ENCODE measurements at places on chromosomes 6 and 20.

- H3K4me1 ChIP-seq: no peaks in the 10 kb centered on the region
- H3K4me3 ChIP-seq: no peak overlapping the region
- no peak overlapping the region for H3K27ac ChIP-seq
These were observed 91.8 kb upstream of the TNFAIP3 start for GRCh38 chr6:137775227-137775626.

- no peaks in the 10 kb centered on the region for H3K27me3 ChIP-seq
These were observed 91.1 kb downstream of the ASXL1 start for GRCh38 chr20:32449057-32449889.

GRCh38 chr20:21607971-21608725 lies 94.3 kb upstream of the NKX2-2 start:
- H3K27me3 ChIP-seq: no peaks in the 10 kb centered on the region
- no peak for DNase-seq
- H3K27ac ChIP-seq: no peak overlapping the region
- H3K4me3 ChIP-seq: no peak overlapping the region

DNA sequence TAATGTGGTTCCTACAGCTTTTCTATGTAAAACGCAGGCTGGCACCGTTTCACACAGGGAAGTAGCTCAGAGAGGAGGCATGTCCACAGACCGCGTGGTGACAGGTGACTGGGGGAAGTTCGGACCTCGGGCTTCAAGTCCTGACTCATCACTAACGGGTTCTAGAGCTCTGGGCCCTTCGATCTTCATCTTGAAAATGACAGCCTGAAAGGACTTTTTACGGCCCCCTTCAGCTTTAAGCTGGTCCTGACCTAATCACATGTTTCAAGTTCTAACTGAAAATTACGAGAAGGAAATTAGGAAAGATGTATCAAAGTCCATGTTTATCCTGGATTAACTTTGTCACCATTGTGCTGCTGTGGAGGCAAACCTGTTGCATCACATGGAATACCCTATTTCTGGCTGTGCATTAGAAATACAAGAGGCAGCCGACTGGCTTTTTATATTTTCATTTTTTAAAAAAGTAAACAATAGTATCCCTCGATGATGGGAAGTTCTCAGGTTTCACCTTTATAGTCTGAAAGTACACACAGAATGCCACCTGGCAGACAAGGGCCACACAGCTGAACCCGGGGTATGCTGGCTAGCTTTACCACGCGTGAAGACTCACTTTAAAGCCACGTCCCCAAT lies 2.0 kb downstream of the MAN1A1 start:
- no peaks in the 10 kb centered on the region for H3K36me3 ChIP-seq
- peak overlapping the region; percentile 79 for H3K4me3 ChIP-seq
- H3K27me3 ChIP-seq: no peaks in the 10 kb centered on the region

DNA sequence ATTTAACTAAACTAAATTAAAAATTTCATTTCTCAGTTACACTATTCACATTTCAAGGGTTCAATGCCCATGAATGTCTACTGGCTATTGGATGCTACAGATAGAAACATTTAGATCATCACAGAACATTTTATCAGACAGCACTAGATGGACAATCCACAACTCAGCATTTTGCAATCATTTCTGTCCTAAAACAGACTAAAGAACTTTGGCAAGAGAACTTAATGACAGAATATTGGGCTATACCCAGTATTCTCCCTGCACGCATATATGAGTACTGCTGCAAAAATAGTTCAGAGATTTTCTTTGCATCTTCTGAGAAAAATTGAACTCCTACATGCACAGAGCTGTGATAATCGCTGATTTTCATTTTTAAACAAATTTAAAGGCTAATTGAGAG lies 36.1 kb upstream of the FBXO30 start:
- H3K36me3 ChIP-seq: no peaks in the 10 kb centered on the region
- peaks cover 6% of the 10 kb centered on the region for H3K4me1 ChIP-seq
- no peak overlapping the region for H3K27ac ChIP-seq
- H3K4me3 ChIP-seq: no peak overlapping the region

- H3K27me3 ChIP-seq: no peaks in the 10 kb centered on the region
- no peaks in the 10 kb centered on the region for H3K36me3 ChIP-seq
- no peak overlapping the region for H3K4me3 ChIP-seq
These were observed 52.9 kb upstream of the KCNK16 start for GRCh38 chr6:39375405-39375804.

- H3K4me3 ChIP-seq: no peak overlapping the region
- DNase-seq: no peak
- peaks cover 3% of the 10 kb centered on the region for H3K36me3 ChIP-seq
- no peak overlapping the region for H3K27ac ChIP-seq
These were observed 562.8 kb downstream of the UTRN start for GRCh38 chr6:144847916-144848315.

- H3K4me1 ChIP-seq: no peaks in the 10 kb centered on the region
- H3K27me3 ChIP-seq: no peaks in the 10 kb centered on the region
- no peak overlapping the region for H3K4me3 ChIP-seq
- peaks cover 3% of the 10 kb centered on the region for H3K36me3 ChIP-seq
These were observed 6.4 kb downstream of the SEC23B start for GRCh38 chr20:18514127-18514526.

DNA sequence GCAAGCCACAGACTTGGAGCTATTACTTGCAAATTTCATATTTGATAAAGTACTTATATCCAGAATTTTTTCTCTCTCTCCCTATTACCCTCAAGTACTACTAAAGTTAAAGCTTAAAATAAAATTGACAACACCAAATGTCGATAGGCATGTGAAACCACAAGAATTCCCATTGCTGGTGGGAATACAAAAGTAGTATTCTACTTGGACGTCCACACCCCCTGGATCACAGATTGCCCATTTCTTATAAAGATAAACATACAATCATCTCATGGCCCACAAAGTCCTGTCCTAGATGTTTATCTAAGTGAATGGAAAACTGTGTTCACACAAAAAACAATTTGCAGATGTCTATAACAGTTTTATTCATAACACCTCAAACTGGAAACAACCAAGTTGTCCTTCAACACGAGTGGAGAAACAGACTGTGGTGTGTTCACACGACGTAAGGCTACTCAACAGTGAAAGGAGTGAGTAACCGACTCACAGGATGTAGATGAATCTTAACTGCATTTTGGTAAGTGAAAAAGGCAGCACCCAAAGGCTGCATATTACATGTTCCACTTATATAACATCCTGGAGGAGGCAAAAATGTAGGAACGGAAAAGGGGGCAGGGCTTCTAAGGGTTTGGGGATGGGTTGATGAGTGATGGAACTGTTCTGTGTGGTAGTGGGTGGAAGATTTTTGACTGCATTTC lies 297.4 kb downstream of the THBS2 start:
- no peaks in the 10 kb centered on the region for H3K4me1 ChIP-seq
- H3K27ac ChIP-seq: no peak overlapping the region
- H3K36me3 ChIP-seq: no peaks in the 10 kb centered on the region
- no peaks in the 10 kb centered on the region for H3K27me3 ChIP-seq
- no peak overlapping the region for H3K4me3 ChIP-seq
- no peak for DNase-seq

DNA sequence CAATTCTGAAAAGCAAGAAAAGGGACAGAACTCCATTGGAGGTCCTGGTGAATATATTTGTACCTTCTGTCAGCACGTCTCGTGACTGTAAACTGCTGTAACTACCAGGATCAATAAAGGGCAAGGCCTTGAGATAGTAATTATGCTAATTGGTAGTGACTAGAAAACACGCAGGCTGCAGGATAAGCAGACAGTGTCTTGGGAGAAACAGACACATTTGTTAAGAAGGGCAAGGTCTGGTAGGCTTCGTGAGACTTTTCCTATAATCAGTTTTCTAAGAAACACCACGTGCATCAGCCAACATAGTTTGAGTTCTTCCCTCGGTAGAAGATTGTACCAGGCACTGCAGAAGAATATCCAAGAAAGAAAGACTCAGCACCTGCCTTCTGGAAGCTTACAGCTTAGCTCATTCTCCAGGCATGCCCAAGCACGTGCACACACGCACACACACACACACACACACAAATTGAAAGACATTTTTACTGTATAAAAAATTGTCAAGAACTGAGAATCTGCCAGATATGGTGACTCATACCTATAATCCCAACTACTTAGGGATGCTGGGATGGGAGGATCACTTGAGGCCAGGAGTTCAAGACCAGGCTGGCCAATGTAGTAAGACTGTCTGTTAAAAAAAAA lies 167.0 kb upstream of the SASH1 start:
- no peak overlapping the region for H3K4me3 ChIP-seq
- no peaks in the 10 kb centered on the region for H3K36me3 ChIP-seq
- no peaks in the 10 kb centered on the region for H3K27me3 ChIP-seq
- H3K4me1 ChIP-seq: no peaks in the 10 kb centered on the region
- no peak for DNase-seq

DNA sequence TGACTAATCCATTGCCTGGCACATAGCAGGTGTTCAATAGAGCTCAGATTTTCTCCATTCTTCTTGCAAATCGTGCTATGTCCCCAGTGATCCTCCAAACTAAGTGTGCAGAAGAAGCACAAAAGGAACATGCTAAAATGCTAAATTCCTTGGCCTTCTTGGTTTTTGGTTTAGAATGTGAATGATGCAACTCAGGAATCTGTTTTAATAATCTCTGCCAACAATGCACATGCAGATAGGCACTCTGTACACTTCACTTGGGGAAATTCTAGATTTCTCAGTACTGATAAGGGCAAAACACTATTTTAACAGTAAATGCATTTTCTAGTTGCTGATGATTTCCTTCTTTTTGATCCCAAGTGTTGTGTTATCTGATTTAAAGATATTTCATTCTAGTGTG lies 35.2 kb downstream of the SLC22A1 start:
- no peaks in the 10 kb centered on the region for H3K4me1 ChIP-seq
- no peak overlapping the region for H3K4me3 ChIP-seq
- no peaks in the 10 kb centered on the region for H3K36me3 ChIP-seq
- no peak overlapping the region for H3K27ac ChIP-seq
- H3K27me3 ChIP-seq: no peaks in the 10 kb centered on the region

- DNase-seq: no peak
- no peak overlapping the region for H3K4me3 ChIP-seq
- no peaks in the 10 kb centered on the region for H3K27me3 ChIP-seq
- H3K36me3 ChIP-seq: no peaks in the 10 kb centered on the region
These were observed 3.5 kb upstream of the PSORS1C2 start for GRCh38 chr6:31142361-31142761.

DNA sequence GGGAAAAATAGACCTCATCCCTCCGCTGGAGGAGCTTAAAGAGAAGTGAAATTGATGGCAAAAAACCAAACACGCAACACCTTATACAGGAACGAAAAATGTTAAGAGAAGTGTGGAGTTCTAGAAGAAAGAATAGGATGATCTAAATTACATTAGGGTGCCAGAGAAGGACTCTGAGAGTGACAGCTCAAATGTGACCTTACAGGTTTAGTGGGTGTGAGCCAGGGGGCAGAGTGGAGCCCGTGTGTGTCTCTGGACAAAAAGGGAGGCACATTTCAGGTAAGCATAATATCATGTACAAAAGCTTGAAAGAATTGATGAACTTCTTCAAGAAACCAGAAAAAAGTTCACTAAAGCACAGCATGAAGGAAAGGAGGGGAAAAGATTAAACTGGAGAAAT lies 20.8 kb downstream of the HLA-DRA start:
- H3K27me3 ChIP-seq: no peaks in the 10 kb centered on the region
- H3K4me1 ChIP-seq: no peaks in the 10 kb centered on the region
- H3K4me3 ChIP-seq: no peak overlapping the region
- no peak overlapping the region for H3K27ac ChIP-seq
- no peaks in the 10 kb centered on the region for H3K36me3 ChIP-seq

DNA sequence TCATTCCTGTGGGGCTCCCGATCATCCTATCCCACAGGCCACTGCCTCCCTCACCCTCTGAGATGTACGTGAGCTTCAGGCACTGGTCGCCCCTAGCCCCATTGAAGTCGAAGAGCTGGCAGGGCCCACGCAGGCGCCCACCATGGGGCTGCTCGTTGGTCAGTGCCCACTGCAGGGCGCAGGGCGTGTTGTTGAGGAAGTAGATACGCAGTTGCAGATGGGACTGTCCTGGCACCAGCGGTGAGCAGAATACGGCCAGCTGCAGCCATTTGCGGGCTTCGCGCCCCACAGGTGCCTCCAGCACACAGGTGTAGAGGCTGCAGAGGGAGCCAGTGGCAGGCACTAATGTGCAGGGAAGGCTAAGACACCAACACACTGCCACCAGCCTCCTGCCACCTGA lies 6.2 kb downstream of the UNC5CL start:
- no peaks in the 10 kb centered on the region for H3K27me3 ChIP-seq
- no peak overlapping the region for H3K27ac ChIP-seq
- no peaks in the 10 kb centered on the region for H3K36me3 ChIP-seq
- no peak overlapping the region for H3K4me3 ChIP-seq
- H3K4me1 ChIP-seq: no peaks in the 10 kb centered on the region
- DNase-seq: no peak

- no peak overlapping the region for H3K27ac ChIP-seq
- no peak overlapping the region for H3K4me3 ChIP-seq
- no peaks in the 10 kb centered on the region for H3K36me3 ChIP-seq
- no peaks in the 10 kb centered on the region for H3K27me3 ChIP-seq
- no peak for DNase-seq
These were observed 76.1 kb downstream of the HCRTR2 start for GRCh38 chr6:55250400-55250799.

DNA sequence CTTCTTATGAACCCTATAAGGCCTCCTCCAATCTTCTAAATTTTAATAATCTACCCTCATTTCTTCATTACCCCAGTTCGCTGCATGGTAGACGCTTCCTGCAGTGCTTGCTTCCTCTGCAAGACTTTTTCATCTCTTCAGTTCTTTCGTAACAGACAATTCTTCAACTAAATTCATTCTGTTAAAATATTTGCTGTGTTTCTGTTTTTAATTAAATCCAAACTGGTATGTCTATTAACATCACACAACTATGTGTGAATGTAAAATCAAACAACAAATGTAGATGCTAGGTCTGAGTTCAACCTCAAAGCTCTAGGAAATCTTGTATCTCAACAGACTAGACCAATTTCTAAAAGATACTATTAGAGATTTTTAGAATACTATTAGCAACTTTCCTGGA lies 199.3 kb downstream of the RNGTT start:
- no peaks in the 10 kb centered on the region for H3K36me3 ChIP-seq
- no peaks in the 10 kb centered on the region for H3K27me3 ChIP-seq
- no peaks in the 10 kb centered on the region for H3K4me1 ChIP-seq
- DNase-seq: no peak
- H3K27ac ChIP-seq: no peak overlapping the region

GRCh38 chr6:87197547-87197946 lies 42.2 kb downstream of the ZNF292 start:
- no peaks in the 10 kb centered on the region for H3K27me3 ChIP-seq
- H3K4me1 ChIP-seq: no peaks in the 10 kb centered on the region
- H3K36me3 ChIP-seq: no peaks in the 10 kb centered on the region
- no peak for DNase-seq

- H3K27me3 ChIP-seq: no peaks in the 10 kb centered on the region
- no peaks in the 10 kb centered on the region for H3K36me3 ChIP-seq
- no peak overlapping the region for H3K4me3 ChIP-seq
- H3K4me1 ChIP-seq: no peaks in the 10 kb centered on the region
- H3K27ac ChIP-seq: no peak overlapping the region
- no peak for DNase-seq
These were observed 24.6 kb upstream of the CST3 start for GRCh38 chr20:23662276-23662870.

- H3K27me3 ChIP-seq: no peaks in the 10 kb centered on the region
- no peak overlapping the region for H3K27ac ChIP-seq
- H3K36me3 ChIP-seq: no peaks in the 10 kb centered on the region
- no peak overlapping the region for H3K4me3 ChIP-seq
These were observed 52.0 kb downstream of the NHLRC1 start for GRCh38 chr6:18070486-18070885.

- H3K4me3 ChIP-seq: peak overlapping the region; percentile 48
- H3K4me1 ChIP-seq: peaks cover 4% of the 10 kb centered on the region
- no peak for DNase-seq
- no peaks in the 10 kb centered on the region for H3K36me3 ChIP-seq
- H3K27me3 ChIP-seq: no peaks in the 10 kb centered on the region
These were observed 315.0 kb downstream of the GMDS start for GRCh38 chr6:1930356-1930755.
